Activated gamma-delta T cell treated with anti-CD3 and anti-CD28 coated beads, Interleukin-2, amount 50 U/mL, for 16 hours (primary cell): ENCODE measurements at places on chromosomes 5 and 9.

DNA sequence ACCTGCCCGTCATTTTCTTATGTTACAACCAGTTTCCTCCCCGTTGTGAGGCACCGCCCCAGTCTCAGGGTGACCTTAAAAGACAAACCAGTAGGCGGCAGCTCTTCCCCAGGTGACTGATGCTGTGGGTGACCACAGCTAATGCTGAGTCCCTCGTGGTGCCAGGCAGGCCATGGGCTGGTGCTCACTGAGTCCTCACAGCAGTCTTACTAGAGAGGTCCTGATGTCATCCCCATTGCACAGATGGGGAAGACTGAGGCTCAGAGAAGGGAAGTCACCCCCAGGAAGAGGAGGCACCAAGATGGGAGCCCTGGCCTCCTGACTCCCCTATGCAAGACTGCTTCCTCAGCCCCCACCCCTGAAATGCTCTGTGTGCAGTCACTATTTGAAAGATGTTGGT, 978 bp downstream of the CFAP157 start:
- DNase-seq, result peak; percentile 17

DNA sequence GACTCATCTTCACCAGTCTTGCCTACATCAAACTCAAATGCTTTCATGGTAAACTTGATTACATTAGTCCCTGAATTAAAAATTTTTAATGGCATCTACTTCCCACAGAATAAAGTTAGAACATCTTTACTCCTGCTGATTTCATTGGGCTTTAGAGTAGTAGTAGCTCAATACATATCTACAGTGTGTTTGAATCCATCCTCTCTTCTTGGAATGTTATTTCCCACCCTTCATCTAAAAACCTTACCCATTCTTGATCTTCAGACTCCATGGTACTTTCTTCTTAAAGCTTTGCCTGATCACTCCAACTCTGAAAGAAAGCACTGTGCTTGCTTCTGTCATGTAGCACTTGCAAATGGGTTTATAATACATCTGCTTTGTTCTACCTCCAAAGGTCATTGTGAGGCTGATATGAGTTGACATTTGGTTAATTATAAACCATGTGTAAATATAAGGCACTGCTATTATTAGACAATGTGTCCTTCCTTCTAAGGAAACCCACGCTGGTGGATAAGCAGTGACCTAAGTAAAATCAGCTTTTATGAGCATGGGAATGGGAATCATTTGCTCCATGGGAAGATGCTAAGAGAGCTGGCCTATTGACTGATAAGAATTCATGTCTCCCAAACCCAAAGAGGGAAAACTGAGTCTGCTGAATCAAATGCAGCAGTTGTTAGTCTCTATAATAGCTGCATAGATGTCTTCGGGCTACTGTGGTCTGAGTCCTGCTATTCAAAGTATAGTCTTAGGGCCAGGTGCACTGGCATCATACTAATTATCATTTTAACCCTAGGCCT, 7.5 kb upstream of the PRLR start:
- no peak for DNase-seq

DNA sequence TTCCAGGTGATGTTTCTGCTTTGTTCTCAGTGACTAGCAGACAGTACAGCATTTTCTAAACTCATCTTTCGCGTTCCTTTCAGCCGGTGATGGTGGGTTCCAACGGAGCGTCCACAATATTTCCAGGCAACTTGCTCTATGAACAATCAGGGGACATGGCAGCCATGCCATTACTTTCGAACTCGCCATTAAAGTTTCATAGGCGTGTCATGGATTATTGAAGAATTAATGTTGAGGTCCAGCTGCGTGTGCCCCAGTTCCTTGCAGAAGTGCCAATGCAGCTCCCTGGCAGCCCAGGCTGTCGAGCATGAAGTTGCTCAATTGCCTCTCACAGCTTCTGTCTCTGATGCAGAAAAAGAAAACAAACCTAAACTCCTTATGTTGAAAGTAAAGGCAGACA, 262.2 kb downstream of the IRX2 start:
- no peak for DNase-seq

GRCh38 chr9:29556317-29556716, 1983.0 kb upstream of the C9orf72 start:
- DNase-seq, result no peak

DNA sequence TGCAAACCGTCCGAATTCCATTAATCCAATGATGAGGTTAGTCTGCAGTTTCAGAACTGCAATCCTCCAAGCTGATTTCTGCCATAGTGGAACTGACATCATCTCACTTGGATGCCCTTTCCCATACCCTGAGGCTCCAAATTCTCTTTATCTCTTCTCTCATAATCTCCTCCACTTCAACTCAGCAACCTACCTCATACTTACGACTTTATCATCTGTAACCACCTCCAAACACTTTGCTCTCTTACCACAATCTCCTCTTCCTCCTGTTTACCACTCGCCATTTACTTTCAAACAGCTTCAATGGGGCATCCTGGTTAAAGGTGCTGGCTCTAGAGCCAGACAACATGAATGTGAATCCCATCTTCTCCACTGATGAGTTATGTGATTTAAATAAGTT, 223.2 kb downstream of the EPB41L4A start:
- DNase-seq, result no peak

DNA sequence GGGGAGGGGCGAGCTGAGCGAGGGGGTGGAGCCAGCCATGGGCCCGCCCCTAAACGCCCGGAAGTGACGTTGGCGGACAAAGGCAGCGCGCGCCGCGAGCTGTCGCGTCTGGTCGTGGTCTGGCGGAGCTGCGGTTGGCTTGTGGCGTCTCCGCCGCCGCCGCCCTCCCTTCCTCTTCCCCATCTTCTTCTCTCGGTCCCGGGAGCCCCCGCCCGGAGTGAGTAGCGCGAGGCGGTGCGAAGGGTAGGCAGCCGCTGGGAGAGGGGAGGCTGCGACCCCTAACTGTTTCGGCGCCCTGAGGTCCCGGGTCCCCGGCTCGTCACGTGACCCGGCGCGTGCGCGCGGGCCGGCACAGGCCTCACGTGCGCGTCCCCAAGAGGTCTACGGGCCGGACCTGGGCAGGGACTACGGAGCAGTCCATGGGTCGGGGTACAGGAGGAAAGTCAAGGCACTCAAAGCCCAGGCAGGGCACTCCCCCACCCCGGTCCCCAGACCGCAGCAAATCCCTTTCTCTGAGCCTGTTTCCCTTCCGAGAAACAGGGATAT, at the start of gene NTMT1:
Gene NTMT1 (plus strand): TSS at position 85 of the 546 bp plus-strand sequence. CDS start 6,541 bp downstream, outside the sequence.
- peak; percentile 84 for DNase-seq

DNA sequence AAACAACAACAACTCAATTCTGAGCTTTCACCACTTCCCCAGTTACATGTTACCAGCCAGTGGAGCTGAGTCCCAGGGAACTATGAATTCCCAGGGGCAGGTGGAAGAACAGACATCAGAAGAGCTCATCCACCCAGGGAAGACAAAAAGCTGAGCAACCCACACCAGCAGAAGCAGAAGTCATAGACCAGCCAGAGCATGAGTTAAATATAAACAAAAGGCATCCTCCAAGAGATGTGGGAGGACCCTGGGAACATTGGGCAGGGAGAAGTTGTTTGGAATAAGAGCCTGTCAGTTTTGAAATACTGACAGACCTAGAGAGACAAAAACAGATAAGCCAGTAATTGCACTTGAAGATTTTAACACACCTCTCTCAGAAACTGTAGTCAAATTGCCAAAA, 102.3 kb upstream of the LMX1B start:
- no peak for DNase-seq

DNA sequence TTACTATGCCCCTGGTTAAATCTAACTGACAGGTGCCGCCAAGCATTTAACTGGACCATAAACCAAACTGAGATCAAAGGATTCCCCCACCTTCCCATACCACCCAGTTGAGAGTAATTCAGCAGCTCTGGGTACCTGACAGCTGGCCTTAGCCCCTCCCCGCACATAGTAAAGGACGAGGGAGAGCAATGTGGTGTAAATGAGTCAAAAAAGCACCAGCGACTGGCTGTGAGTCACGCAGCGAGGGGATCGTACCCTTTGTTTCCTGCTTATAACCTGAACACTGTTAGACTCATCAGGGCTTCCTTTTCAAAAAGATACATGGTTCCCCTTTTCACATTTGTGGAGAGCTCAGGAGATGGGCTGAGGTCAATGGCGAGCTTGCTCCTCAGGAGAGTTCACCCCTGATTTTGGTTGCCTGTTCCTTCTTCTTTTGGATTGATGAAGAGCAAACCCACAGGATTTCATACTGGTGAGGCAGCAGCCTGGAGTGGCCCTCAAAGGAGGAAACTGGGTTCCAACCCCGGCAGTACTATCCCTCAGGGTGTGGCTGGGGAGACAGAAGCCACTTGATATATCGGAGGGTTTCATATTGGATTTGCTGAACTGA, 71.5 kb downstream of the ANKRD33B start:
- peak; percentile 31 for DNase-seq

DNA sequence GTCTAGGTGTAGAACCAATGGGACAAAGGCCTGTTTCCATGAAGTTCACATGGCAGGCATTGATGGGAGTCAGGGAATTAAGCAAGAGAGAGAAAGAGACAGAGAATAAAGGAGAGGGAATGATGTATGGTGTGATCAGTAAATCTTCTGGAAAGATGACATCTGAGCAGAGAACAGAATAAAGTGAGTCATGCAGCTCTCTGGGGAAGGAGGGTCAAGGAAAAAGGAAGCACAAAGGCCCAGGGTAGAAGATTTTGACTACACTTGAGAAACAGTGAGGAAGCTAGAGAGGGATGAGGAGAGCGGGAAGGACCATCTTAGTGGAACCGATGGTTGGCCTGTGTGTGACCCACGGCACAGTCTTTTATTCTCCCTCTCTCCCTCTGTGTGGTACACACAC, 425.9 kb downstream of the SPOCK1 start:
- no peak for DNase-seq

GRCh38 chr5:143053780-143054179, 283.6 kb downstream of the ARHGAP26 start:
- DNase-seq, result no peak

DNA sequence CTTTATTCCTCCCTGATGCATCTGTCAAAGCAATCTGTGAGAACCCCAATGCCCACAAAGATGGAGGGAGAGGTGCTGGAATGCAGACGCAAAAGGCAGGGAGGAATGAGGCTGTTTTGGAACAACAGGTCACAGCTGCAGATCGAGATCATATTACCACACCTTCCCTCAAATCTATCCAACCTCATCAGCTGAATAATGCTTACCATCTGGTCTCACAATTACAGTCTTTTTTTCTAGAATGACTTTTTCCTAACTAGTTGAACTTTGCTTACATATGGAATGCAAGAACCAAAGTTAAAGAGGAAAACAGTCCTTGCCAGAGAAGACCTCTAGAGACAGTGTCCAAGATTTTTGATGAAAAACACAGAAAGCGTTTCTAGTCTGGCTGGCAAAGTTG, 158.1 kb downstream of the LPAR1 start:
- no peak for DNase-seq

GRCh38 chr9:134851020-134851419, 29.6 kb upstream of the FCN2 start:
- DNase-seq, result no peak

GRCh38 chr5:176882567-176882903, 16.6 kb downstream of the HK3 start:
- DNase-seq, result no peak

DNA sequence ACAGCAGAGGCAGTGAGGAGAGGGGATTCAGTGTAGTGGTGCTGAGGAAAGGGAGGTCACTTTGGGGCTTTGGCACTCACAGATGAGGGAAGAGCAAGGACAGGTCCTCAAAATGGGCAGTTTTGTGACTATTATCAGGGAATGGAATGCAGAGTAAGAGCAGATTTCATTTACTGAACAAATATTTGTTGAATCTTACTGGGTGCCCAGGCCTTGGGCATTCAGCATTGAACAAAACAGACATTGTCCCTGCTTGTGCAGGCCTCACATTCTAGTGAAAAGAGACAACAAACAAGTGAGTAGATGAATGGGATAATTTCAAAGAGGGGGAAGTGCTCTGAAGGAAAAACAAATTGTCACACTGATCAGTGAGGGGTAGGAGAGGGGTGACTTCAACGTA, 404.1 kb downstream of the DMRT2 start:
- DNase-seq, result no peak

DNA sequence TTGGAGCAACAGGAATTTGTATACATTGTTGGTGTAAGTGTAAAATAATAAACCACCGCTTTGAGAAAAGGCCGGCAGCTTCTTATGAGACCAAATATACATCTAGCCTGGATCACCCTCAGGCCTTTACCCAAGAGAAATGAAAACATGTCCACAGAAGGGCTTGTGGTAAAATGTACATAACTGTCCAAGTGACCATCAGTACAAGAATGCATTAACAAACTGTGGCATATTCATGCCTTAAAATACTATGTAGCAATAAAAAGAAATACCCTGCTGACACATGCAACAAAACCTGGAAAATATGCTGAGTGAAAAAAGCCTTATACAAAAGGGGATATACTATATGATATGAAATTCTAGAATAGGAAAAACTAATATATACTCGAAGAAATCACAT, 311.9 kb upstream of the TRPC7 start:
- DNase-seq, result no peak

DNA sequence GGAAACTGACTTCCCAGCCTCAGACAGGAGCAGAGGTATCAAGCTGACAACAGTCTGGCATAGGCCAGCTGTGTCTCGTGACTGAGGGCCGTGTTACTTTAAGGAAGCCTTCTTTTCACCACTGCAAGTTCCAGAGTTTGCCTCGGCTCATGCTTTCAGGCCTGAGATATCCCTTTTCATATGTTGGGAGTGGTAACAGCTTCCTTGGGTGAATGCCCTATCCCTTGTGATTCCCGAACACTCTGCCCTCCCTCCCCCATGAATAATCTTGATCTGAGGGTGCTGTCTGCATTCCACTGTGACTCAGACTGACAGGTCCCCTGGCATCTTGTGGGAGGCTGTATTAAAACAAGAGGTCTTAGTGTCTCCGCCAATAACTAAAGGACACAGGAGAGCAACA, 49.7 kb upstream of the ARL15 start:
- no peak for DNase-seq

DNA sequence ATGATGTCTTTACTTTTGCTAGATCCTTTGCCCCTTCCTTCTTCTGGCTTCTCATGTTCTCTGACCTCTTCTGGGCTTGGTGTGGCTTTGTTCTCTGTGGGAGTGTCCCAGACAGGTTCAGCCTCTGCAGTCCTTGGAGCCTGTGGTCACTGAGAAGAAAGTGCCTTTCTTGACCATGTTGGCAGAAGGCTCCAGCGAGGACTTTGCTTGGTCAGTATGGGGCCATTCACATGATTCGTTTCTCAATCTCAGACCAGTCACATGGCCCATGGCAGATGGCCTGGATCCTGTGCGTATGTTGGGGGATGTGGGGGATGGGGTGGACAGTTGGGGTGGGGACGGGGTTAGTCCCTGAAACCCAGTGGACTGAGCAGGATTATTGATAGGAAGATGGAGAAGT, 274.1 kb downstream of the ARHGAP26 start:
- DNase-seq, result no peak

- DNase-seq, result no peak
These were observed 166.8 kb upstream of the RFX3 start for GRCh38 chr9:3692606-3693005.
